Lower lobe of right lung (tissue), 2 donors: ENCODE measurements at places on chromosomes 6 and 20. TPM values are rescaled to one million over a fixed set of nuclear protein-coding genes. Genes with fewer than 3 reads are reported as not detected.

OR2H1 gene
- total RNA-seq: not detected

MAFB gene
- total RNA-seq: 63.3 TPM

TAAR8 gene
- total RNA-seq: not detected

TPX2 gene
- total RNA-seq: 1.9 TPM

- DNase-seq: no peak
Observed at GRCh38 chr6:124303971-124304370, 500.3 kb downstream of the NKAIN2 start.

- DNase-seq: peak; percentile 42
Observed at GRCh38 chr20:62759981-62760431, 36.3 kb upstream of the MRGBP start.

- no peak for DNase-seq
Observed at GRCh38 chr6:167855825-167856425, 29.2 kb downstream of the AFDN start.

GRCh38 chr6:148494226-148494625 lies 151.6 kb downstream of the SASH1 start:
- no peak for DNase-seq

DNA sequence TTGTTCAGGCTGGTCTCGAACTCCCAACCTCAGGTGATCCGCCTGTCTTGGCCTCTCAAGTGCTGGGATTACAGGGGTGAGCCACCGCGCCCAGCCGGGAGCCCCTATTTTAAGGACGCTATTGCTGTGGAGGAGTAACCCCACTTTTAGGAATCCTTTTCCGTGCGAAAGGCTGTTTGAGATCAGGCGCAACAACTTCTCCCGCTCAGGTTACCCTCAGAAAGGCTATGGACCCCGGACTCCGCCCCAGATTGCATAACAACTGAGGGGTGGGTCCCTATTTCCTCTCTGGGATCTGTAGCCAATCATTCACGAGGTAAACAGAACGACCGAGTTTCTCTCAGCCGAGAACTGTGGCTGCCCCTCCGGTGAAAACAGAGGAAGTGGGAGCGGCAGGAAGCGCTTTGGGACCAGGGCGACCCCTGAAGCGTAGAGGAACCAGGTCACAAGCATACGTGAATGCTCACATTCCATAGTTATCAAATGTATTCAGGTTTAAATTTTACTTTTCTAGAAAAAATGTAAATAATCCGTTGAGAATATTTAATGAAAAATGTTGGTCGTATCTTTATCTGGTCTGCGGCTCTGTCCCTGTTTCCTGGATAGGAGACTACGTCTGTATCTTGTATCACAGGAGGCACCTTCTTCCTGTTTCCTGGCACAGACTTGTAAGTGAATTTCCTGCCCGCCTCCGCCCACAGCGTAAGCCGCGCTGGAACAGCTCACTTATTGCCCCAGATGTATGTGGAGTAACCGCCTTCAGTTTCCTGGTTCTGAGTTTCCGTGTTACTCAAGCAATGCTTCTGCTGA lies 26.8 kb downstream of the HLA-E start:
- peak; percentile 95 for DNase-seq

GRCh38 chr20:52251136-52251700 lies 59.6 kb upstream of the ZFP64 start:
- no peak for DNase-seq
